Activated naive CD4-positive, alpha-beta T cell treated with anti-CD3 and anti-CD28 coated beads, Interleukin-2, amount 50 U/mL, for 16 hours (primary cell): ENCODE measurements at places on chromosomes 3 and 15.
A peak's percentile ranks its signal among the peaks of the same experiment; 100 is the strongest.

GRCh38 chr3:52225452-52226228 is at the start of gene TLR9:
TLR9 (minus strand) TSS chr3:52225645; CDS start chr3:52225529, 116 bp downstream.
- DNase-seq: peak; percentile 42

GRCh38 chr3:189375532-189375931 is 203.8 kb downstream of the TPRG1 start:
- no peak for DNase-seq

- no peak for DNase-seq
Observed at GRCh38 chr3:74214286-74214685, 400.2 kb downstream of the CNTN3 start.

- DNase-seq: no peak
Observed at GRCh38 chr3:62601238-62602070, 228.1 kb upstream of the FEZF2 start.

- no peak for DNase-seq
Observed at GRCh38 chr3:14563946-14564539, 23.9 kb upstream of the GRIP2 start.

DNA sequence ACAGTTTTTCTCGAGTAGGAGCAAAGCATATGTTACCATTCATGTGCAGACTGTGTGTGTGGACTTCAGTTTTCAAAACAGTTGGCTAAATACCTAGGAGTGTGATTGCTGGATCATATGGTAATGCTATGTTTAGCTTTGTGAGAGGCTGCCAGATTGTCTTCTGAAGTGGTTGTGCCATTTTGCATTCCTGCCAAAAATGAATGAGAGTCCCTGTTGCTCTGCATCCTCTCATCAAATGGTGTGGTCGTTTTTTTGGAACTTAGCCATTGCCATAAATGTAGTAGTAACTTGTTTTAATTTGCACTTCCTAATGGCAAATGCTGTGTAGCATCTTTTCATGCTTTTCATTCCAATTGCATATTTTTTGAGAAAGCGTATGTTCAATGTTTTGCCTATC is 77.2 kb upstream of the NDN start:
- DNase-seq: no peak

DNA sequence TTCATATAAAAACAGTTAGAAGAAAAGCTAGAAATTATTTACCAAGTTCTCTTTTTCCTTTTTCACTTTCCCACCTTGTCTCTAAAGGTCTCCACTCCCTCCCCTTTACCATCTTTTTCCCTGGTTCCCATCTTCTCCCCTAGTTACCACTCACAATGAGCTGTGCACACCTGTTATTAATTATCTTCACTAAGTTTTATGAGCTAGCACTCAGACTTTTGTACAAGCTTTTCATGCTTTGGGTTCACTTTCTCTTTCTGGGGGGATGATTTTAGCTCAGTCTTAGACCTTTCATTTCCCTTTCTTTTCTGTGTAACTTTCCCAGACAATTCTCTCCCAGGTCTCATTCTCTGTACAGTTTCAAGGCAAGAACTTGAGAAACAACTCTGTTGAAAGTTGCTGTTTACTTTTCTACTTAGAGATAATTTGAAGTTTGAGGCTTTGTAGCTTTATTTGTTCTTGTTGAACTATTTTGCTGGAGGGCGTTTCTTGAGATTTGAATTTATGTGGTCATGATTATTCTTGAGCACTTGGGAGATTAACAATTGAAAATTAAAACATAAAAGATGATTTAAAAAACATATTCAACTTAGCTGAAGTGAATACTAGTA is 24.0 kb upstream of the AADAC start:
- no peak for DNase-seq

DNA sequence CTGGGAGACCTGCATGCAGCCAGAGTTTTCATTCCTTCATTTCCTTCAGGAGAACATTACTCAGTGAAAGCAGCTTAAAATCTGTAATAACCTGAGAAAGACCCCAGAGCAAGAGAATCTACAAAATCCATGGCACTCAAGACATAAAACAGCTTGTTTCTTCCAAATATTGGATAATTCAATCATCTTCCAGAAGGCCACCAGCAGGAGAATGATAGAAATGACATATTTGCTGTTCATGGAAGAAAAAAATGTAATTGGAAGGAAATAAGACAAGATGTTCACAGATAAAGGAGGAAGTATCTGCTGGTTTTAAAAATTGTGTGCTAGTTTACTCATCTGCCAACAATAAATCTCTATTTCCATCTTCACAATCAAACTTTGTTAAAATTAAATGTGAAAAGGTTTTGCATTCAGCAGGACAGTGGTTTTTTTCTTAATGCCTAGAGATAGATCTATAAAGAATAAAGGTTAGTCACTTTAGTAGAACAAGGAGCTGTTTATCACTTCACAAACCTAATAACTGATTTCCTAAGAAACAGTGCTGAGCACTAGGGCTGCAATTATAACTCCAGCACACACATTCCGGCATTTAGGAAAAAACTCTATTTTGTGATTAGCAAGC is 530.8 kb downstream of the NSUN3 start:
- DNase-seq: no peak

DNA sequence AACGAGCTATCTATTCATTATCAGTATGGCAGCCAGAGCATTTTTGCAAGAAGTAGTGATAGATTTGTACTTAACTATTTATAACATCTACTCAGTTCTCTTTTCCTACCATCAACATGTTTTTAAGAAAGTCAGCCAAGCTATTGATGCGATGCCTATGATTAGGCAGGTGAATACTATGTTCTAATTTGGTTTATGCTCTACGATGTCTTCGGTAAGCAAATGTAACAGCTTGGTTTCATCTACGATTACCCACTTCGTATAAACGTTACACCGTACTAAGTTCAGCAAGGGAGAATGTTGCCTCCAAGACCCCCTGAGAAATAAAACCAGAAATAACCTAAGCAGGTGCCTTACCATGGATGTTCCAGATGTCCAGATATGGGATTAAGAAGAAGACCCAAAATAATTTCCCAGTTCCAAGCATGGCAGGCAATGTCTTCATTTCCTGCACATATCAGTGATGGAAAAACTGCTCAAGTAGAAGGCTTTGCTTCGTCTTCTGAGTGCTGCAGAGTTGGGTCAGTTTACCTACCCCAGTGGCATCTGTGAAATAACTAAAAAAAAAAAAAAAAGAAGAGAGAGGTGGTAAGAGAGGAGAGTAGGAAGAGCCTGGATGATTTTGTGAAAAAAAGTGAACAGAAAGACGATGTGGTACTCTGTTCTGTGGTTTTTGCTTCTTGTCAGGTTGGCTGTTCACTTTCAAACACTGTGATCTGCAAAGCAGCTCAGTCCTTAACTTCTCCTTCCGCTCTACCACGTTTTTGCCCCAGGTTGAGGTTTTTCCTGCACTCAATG is at the start of gene BTLA:
BTLA (minus strand) TSS at position 559 of the 798 bp plus-strand sequence; CDS start at position 445, 114 bp downstream.
- peak; percentile 20 for DNase-seq
